ENCODE measurements at places on chromosomes 12 and 14.

GRCh38 chr12:1828856-1829255 is 8.5 kb downstream of the LRTM2 start:
- DNase-seq, result no peak

DNA sequence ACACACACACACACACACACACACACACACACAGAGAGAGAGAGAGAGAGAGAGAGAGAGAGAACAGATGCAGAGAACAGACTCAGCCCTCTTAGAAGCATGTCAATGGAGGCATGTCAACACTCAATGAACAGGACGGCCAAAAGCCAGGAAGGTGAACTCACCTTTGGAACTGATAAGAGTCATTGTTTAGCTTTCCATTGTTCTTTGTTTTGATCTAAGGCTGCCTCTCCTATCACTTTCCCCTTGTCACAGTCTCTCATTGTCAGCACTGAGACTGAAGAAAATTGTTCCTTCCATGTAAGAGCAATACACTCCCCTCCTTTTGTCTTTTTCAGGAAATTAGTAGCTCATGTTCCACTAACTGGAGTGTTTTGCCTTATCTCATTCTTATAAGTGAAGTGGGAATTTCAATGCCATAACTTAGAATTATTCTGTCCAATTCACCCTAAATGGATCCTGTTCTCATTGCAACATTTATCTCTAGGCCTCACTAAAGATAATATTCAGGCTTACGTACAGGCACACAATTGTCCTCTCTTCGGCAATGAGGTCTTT is 218.0 kb downstream of the DUSP6 start:
- DNase-seq, result no peak

GRCh38 chr12:85280165-85280983 is at the start of gene ALX1:
Gene ALX1 (plus strand): TSS chr12:85280220. CDS start chr12:85280262, 42 bp downstream.
- peak; percentile 90 for DNase-seq

DNA sequence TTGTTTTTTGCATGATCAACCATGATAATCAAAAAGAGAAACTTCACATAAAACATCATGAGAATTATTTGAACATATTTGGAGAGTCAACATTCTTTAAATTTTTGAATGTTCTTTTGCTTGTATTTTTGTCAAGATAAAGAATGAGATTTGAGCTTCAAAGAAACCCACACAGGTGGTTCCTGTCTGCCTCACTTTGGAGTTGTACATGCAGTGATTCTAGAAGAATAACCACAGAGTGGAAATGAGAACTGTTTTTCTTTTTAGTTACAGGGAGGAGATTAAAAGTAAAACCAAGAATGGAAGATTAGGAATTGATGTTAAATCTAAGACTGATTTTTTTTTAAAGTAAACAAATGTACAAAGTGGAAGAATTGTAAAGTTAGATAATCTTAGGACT is 2.3 kb upstream of the ZNF705A start:
- no peak for DNase-seq

DNA sequence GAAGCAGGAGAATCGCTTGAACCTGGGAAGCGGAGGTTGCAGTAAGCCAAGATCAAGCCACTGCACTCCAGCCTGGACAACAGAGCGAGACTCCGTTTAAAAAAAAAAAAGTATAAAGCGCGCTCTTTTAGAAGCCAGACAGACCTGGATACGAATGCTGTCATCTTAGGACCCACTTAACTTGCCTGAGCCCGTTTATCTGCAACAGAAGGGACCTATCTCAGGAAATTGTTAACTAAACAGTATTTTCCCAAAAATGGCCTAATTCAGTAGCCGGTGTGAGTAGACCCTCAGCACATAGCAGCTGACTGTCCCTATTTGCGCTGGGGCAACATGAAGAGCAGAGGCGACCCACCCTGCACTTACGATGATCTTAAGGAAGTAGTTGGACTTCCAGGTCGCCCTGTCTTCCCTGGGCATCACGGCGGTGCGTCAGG is 529 bp downstream of the RPLP0 start:
- no peak for DNase-seq

DNA sequence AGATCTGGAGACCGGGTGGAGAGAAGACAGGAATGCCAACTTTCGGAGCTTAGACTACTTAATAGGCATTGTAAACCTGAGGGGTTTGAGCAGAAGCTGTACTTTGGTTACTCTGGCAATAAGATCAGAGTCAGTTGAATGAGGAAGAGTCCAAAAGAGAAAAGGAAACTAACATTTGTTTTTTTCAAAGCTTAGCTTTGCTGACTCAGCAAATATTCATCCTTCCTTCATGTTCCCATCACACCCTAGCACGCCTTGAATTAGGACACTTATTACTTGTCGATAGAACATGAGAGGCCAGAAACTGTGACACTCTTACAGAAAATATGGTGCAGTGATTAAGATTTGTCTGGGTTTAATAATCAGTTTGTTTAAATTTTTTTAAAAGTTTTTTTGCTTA is 266.9 kb upstream of the ATP2B1 start:
- DNase-seq, result no peak

DNA sequence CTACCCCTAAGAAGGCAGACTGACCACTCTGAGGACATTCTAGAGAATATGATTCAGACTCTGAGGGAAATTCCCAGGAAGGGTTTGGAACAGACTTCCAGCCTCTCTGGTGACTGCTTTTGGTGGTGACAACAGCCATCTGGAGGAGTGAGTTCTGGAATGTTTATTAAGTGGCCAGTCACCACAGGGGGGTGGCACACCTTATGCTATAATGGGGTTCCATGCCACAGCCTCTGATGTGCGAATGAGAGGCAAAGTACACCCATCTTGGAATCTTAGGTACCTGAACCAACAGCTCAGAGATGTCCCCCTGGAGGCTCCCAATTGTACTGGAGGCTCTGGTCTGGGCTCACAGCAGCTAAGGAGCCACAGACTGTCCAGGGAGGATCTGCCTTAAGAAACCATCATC is 9.5 kb upstream of the TINF2 start:
- DNase-seq, result no peak

GRCh38 chr12:110860833-110861296 is 14.1 kb downstream of the CCDC63 start:
- DNase-seq, result no peak

DNA sequence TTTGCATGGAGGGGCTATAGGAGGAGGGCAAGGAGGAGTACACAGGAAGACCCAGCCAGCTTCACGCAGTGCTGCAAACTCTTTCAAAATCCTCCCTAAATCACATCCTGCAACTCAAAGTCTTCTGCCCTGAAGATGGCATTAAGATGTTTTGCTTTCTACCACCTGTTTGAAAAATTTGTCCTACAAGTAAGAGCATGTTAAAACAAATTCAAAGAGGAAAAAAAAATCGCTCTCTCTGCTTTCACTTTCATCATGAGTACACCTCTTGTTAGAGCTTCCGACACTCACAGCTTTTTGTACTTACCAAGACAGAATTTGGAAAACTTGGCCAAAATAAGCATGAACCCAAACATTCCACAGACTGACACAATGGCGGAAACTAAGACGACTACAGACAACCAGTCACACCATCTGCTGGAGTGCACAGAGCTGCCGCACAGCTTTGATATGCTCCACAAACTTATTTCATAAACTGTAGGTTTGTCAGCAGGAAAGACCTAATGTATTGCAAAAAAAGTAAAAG is 21.3 kb downstream of the GCH1 start:
- no peak for DNase-seq

- no peak for DNase-seq
These were observed 686.7 kb upstream of the TBX3 start for GRCh38 chr12:115370650-115371049.

GRCh38 chr12:92439420-92439805 is 263.4 kb upstream of the PLEKHG7 start:
- peak; percentile 65 for DNase-seq

- DNase-seq, result no peak
These were observed 50.1 kb upstream of the LTA4H start for GRCh38 chr12:96085475-96085874.

DNA sequence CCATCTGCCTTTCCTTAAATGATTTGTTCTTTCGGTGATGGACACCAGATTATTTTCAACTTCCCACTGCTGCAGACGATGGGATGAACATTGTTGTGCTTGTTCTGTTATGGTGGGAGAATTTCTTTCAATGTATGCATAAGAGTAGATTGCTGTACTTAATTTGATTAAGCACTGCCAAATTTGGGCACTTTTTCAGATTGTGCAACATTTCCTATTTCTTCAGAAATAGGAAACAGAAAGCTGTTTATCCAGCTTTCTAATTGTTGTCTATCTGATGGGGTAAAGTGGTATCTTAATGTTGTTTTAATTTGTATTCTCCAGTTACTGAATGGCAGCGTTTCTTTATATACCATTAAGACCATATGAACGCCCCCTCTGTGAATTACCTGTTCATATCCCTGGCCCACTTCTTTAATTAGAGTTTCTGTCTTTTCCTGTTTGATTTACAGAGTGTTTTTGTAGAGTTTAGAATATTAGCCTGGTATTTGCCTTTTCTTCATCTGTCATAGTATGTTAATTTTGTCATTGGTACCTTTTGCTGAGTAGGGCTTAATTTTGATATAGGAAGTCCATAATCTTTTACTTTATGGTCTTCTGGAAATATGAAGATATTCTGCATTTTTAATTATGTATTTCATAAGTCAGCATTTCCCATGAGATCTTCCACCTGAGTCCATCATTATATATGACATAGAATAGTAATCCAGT is 59.6 kb downstream of the DIP2B start:
- DNase-seq, result no peak

DNA sequence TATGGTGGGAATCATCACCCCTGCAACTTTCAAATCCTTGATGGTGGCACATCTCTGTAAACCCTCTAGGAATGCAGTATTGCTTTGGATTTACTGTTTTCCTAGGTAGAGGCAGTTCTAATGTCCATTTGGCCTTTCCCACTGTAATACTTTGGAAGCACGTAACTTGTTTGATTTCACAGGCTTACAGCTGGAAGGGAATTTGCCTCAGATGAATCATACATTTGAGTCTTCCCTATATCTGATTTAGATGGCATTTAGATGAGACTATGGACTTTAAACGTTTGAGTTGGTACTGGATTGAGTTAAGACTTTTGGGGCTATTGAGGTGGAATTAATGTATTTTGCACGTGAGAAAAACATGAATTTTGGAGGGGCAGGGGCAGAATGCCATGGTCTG is 35.9 kb downstream of the DAAM1 start:
- no peak for DNase-seq

DNA sequence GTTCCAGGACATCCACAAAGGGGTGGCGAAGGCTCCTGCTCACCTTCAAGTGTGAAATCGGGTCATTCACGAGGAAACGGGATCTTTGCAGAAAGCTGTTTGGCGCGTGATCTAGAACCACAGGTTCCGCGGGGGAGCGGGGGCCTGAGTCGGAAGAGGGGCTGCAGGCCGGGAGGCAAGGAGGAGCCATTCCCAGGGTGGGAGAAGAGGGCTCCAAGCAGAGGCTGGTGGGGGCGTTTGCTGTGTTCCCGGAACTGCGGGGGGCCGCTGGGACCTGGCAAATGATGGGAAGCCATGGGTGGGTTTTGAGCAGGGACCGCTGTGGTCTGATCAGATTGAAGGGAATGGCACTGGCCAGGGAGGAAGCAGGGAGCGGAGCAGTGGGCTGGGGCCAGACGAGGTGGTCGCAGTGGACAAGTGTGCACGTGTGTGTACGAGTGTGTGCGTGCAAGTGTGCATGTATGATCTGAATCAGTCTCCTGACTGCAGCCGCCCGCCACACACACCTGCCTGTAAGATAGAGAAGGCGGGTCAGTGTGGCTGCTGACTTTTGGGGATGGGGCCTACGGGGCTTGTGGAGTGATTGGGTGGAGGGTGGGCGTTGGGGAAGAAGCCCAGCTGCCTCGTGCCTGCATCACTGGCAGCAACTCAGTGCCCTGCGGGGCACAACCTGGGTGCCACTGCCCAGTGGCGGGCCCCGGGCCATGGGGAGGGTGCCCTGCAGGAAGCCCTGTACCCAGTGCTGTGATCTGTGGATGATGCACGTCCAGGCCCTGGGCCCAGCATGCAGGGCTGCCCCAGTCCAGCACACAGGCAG is 141.9 kb downstream of the KIF26A start:
- DNase-seq, result no peak

- DNase-seq, result peak; percentile 84
These were observed 184.8 kb downstream of the SLC16A7 start for GRCh38 chr12:59780605-59781135.

GRCh38 chr12:127485528-127485927 is 781.4 kb upstream of the TMEM132C start:
- peak; percentile 9 for DNase-seq

DNA sequence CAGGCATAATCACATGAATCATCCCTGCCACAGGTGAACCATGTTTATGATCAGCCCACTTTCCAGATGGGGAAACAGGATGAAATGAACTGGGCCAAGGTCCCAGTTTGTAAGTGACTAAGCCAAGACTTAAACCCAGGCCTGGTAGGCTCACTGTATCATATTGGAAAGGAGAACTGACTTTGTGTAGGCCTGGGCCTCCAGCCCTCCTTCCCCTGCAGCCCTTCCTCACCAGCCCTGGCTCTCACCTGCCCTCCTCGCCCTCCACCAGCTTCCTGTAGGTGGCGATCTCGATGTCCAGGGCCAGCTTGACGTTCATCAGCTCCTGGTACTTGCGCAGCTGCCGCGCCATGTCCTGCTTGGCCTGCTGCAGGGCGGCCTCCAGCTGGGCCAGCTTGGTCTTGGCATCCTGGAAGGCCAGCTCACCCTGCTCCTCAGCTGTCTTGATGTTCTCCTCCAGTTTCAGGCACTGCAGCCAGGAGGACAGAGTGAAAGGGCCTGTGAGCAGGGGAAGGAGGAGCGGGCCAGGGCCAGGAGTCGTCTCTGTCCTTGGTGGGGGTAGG is 19.8 kb downstream of the KRT80 start:
- peak; percentile 61 for DNase-seq

- DNase-seq, result no peak
These were observed 93.6 kb downstream of the SLC24A4 start for GRCh38 chr14:92416544-92416943.

DNA sequence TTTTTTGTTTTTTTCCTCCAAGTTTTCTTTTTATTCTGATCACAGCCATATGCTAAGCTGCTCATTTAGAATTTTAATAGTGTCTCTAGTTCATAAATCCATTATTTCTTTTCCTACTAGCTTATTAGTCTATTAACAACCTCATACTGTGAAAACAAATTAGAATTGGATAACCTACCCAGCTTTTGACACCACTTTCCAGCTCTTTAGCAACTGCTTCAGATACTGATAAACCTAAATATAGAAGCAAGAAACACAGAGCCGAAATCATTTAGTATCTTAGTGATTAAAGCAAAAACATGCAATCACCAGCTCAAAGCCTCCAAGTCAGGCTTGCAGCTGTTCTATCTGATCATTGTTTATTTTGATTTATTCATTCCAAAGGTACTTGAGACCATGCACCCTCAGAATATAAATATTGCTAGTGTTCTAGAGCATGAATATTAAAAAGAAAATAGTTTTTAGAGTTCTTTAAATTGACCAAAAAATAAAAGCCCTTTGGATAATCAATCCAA is 121.5 kb downstream of the STXBP6 start:
- no peak for DNase-seq

GRCh38 chr12:76284816-76285750 is 63.1 kb downstream of the BBS10 start:
- no peak for DNase-seq

GRCh38 chr14:21734457-21735074 is 60.9 kb upstream of the OR4E1 start:
- DNase-seq, result peak; percentile 77

- DNase-seq, result no peak
These were observed 14.2 kb upstream of the MYO1A start for GRCh38 chr12:57063991-57064685.

GRCh38 chr12:122080149-122081082 is 1.9 kb downstream of the MLXIP start:
- DNase-seq, result peak; percentile 51
